ENCODE measurements at places on chromosomes 7 and 10.
A peak's percentile ranks its signal among the peaks of the same experiment; 100 is the strongest.

- no peak for DNase-seq
These were observed 7.3 kb downstream of the FGFBP3 start for GRCh38 chr10:91901784-91902677.

DNA sequence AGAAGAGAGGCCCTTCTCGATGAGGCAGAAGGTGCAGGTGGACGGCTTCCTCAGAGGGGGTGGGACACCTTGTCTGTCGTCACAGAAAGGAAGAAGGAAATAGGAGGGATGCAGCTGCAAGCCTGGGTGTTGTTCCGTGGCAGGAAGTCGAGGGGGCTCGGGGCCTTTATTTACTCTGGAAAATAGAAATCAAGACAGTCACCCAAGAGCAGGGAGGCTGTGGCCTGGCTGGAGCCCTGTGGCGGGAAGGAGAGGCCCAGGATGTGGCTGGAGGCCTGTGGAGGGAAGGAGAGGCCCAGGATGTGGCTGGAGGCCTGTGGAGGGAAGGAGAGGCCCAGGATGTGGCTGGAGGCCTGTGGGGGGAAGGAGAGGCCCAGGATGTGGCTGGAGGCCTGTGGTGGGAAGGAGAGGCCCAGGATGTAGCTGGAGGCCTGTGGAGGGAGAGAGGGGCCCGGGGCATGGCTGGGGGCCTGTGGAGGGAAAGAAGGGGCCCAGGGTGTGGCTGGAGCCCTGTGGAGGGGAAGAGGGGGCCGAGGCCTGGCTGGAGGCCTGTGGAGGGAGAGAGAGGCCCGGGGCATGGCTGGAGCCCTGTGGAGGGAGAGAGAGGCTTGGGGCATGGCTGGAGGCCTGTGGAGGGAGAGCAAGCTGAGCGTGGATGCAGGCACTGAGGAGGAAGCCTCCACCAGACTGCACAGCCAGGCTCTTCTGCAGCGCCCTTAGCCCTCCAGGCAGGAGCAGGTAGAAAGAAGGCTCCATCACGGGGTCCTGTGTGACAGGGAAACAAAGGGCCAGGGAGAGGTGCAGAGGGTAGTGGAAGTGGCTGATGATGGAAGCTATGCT is 97.3 kb upstream of the SFMBT2 start:
- peak; percentile 9 for DNase-seq

- no peak for DNase-seq
These were observed 42.6 kb upstream of the CFAP46 start for GRCh38 chr10:132984801-132985545.

DNA sequence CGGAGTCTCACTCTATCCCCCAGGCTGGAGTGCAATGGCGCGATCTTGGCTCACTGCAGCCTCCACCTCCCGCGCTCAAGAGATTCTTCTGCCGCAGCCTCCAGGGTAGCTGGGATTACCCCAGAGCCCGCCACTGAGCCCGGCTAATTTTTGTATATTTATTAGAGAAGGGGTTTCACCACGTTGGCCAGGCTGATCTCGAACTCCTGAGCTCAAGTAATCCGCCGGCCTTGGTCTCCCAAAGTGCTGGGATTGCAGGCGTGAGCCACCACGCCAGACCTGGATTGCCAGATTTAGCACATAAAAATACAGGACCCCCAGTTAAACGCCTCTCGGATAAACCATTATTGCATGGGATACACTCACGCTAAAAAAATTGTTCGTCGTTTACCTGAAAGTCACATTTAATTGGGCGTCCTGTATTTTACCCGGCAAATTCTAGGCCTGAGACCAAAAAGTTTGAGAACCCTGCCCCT is 375 bp upstream of the GATAD1 start:
- no peak for DNase-seq

- no peak for DNase-seq
These were observed 18.9 kb downstream of the SGMS1 start for GRCh38 chr10:50604809-50605208.

- no peak for DNase-seq
These were observed 3.6 kb downstream of the MCU start for GRCh38 chr10:72695496-72695895.

GRCh38 chr10:2120746-2121145 is 383.4 kb upstream of the ADARB2 start:
- no peak for DNase-seq

GRCh38 chr10:100661520-100661919 is 83.9 kb upstream of the PAX2 start:
- no peak for DNase-seq

- DNase-seq: no peak
These were observed 34.2 kb downstream of the GPER1 start for GRCh38 chr7:1121886-1122831.

DNA sequence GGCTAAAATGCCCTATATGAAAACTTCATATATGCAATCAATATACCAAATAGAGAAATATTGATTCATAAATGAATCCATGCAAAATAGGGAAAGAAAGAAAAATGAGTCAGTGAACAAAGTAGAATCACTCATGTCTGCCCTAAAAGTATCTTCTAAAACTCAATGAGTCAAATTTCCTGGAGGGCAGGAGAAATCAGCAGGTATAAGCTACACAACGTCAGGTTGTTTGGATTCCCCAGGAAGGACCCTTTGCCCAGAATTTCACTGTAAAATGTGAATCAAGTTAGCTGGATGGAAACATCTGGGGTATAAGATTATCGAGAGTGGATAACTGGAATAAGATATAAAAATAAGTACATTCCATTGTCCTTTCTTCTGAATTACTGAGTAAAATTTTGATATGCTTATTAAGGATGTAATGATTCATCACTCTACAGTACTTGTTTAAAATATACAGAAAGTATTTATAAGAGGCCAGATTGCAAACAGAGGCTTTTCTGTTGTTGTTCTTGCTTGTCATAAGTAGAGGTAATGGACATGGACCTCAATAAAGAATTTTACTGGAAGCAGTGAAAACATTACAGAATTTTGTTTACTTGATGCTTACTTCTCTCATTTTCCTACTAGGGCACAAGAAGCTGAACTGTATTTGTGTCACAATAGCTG is 99.0 kb downstream of the AGMO start:
- DNase-seq: no peak

- DNase-seq: no peak
These were observed 179.2 kb upstream of the MBL2 start for GRCh38 chr10:52951824-52952223.

DNA sequence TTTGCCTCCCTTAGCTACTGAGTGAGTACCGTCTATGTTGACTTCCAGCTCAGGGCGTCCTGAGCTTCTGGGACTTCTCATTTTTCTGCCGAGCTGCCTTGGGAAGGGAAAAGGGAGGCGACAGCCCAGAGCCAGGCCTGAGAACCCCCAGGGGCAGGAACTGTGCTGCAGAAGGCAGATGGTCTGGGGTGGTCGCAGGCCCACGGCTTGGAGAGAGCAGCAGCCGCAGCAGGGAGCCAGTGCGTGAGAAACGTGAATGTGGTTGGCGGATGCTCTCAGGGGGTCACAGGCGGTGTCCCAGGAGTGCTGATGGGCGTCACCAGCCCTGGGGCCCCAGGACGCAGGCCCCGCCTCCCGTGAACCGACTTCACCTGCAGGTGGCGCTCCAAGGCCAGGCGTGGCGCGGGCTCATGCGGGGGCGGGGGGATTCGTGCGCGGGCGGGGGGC is 9.2 kb upstream of the PWWP2B start:
- DNase-seq: peak; percentile 65

DNA sequence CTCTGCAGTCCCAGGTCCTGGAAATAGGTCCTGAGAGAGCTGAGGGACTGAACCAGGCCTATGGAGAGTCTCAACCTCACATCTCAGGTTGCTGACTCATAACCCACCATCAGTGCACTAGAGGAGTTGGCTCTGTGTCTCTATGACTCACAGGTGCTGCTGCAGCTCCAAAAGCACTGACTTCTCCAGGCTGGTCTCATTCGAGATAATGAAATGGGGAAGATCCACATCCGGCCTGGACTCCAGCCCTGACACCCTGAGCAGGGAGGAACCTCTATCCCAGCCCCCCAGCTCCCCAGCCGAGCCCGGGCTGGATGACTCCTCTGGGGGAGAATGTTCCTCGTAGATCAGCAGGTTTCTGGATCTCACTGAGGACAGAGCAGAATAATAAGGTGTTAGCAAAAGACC is 35.5 kb upstream of the DGKI start:
- DNase-seq: no peak

- no peak for DNase-seq
These were observed 144.6 kb upstream of the TBX20 start for GRCh38 chr7:35398518-35398917.

DNA sequence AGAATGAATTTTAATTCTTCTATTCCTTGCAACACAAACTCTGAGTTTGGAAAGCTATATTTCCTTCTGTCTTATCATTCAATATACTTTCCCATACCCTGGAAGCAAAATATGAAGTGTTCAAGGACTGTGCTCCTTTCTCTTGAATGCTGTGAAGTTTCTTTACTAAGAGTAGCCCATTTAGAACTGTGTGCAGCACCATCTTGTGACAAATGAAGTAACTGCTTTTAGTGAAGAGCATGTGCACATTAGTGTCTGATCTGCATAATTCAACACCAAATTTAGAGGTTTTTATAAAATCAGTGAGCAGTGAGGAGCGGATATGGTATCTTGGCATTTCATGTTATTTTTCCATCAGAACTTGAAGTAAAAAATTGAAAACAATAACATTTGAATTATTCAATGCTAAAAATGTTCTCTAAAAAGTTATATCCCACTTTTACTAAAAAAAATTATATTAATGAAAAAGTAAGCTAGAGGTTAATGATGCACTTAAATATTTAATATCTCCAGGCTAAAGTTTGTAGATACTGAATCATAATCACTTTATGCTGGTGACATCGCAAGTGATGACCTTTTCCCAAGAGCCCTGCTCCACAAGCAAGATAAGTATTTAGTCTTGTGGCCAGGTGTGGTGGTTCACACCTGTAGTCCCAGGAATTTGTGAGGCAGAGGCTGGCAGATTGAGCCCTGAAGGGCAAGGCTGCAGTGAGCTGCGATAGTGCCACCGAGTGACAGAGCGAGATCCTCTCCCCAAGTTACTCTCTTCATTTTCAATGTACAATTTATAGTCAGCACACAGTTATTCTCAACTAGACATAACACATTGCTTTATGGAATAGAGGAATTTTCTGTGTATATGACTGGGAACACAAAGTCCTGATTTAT is 108.8 kb upstream of the PCLO start:
- DNase-seq: no peak

DNA sequence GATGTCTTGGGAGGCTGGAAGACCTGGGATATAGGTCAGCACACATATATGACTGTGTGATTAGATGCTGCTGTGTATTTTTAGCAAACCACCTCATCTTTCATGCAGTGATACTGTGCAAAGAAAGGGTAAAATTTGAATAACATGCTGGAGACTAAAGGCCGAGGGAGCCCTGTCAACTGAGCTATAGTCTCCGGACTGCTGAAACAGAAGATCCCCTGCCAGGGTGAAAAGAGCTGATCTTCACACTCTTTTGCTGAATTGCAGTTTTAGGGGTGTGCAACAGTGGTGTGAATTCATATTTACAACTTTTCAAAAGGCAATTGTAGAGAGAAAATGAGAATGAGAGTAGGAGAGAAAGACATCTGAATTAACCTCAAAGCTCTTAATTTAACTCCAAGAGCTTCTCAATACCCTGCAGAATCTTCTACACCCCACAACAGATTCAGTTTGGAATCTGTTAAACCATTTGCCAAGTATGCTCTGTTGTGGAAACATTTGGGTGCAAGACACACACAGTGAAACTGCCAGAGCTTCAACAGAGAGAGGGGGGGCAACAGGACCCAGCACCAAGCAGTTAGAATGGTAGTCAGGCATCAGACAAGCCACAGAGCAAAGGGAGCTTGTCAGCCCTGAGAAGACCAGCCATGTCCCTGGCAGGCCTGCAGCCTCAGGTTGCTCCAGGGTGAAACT is 190.1 kb upstream of the STK17A start:
- no peak for DNase-seq

DNA sequence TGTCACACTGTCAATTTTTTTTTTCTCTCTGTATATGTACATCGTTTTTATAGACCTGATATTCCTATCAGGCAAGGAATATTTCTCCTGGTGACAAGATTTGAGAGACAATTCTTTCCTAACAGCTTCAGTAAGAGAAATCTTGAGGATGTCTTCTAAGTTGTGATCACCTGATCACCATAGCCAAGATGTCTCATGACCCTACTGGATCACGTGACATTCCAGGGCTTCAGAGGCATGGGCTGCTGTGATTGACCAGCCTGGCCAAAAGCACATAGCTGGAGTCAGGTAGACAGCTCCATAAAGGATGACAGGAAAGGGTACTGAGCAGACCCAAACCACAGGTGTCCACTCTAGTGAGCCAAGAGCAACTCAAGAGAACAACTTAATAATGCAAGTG is 444.9 kb downstream of the SORCS3 start:
- DNase-seq: no peak

DNA sequence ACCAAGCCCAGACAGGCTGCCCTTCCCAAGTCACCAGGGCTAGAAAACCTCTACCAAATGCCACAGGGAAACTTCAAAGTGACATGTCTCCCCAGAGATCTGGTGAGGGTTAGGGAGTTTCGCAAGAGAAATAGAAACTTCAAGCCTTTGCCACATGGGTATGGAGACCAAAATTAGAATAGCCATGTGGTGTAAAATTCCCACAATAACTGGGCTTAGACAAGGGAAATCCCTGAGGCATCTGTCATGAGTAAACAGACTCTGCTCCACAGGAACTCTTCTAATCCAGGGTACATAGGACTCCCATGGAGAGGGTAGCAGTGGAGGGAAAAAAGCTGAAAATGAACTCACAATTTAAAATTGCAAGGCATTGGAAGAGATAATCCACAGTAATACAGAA is 14.3 kb downstream of the ADAM12 start:
- DNase-seq: no peak

DNA sequence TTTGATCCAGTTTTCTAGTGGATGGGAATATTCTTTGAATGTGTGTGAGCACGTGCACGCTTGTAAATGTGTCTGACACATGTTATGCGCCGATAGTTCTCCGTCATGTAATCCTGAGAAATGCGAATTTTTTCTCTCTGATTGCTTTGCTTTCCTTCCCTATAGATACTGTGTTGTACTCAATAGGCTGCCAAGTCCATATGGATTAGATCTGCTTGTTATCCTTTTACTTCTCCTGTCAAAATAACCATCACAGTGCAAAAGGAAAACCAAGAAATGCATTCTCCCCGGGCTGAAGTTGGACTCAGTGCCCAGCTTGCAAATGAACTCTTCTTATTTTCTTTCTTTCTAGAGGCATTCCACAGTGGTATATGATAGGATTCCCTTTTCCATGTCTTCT is 131.9 kb downstream of the KIAA1217 start:
- no peak for DNase-seq

DNA sequence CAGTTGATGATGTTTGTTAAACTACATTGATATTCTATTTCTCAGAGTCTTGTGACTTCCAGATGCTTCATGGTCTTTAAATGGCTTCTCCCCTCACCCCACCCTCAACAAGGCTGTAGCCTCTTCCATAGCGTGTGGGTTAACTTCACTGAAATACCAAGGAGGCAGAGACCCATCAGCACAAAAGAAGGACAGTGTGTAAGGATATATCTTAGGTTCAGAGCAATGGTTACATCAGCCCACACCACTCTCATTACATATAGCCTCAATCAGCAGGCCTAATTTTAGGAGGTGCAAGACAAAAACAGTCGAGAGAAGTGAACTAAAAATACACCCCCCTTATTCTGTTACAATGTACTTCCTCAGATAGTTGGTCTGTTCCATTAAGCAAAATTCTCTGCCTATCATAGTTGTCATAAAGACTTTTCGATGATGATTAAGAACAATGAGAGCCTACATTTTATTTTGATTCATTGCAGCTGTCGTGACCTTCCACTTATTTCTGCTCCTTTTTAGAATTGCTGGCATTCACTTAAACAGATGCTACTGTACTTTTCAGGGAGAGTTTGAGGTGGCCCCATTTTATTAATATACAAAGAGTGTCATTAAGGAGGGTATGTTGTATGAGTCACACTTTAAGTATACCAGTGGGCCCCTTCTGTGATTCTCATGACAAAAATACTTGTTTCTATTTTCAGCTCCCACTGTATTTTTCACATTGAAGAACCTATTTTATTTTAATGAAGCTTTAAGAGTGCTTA is 52.1 kb downstream of the WIPF3 start:
- DNase-seq: no peak
